ENCODE measurements at places on chromosomes 12 and 14.

DNA sequence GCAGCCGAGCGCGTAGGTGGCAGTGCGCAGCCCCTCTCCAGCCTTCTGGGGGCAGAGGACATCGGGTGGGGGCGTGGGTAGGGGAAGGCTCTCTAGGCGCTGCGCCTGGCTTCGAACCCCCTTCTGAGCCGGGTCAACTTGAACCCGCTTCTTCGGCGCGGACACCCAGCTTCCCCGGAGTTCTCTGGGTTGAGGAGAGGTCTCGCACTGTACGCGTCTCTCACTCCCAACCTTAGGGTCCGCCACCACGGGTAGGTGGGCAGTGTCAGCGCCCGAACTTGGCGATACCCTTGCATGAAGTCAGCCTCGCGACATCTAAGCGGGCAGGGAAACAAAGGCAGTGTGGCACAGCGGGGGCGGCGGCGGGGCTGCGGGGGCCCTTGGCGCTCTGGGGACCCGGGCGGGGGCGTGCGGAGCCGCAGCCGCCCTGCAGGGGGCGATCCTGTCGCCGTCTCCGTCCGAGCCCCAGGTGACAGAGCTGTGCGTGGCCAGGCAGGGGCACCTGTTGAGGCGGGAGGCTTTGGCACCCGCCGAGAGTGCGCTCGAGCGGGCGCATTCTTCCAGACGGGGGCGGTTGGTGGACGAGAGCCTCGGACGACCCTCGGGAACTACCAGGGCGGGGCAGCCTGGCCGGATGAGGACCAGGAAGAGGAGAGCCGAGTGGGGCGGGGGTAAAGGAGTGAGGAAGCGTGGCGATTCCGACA is 1.1 kb downstream of the GALNT16 start:
- H3K27me3 ChIP-seq: peaks cover 56% of the 10 kb centered on the region
- H3K27ac ChIP-seq: no peak overlapping the region
- H3K36me3 ChIP-seq: no peaks in the 10 kb centered on the region
- peak overlapping the region; percentile 43 for H3K4me3 ChIP-seq

DNA sequence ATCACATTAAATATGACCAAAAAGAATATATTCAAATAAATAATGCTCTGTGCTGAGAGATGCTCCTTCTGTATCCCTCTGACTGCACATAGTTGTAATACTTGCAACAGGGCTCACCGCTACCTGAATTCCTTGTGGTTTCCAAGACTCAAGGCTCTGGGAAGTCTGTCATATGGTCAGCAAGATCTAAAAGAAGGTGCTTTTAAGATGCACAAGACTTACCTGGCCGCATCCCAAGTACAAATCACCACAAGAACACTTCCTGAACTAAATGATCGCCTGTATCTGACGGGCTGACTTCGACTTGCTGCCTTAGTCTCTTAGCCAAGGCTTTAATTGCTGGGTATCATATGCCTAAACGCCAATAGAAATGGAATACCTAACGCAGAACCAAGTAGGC is 67.2 kb downstream of the HECTD4 start:
- no peak overlapping the region for H3K4me3 ChIP-seq
- H3K36me3 ChIP-seq: peaks cover 28% of the 10 kb centered on the region
- no peaks in the 10 kb centered on the region for H3K4me1 ChIP-seq
- DNase-seq: no peak

- peaks cover 35% of the 10 kb centered on the region for H3K36me3 ChIP-seq
- peak; percentile 63 for DNase-seq
- no peak overlapping the region for H3K27ac ChIP-seq
- no peaks in the 10 kb centered on the region for H3K27me3 ChIP-seq
- H3K4me3 ChIP-seq: no peak overlapping the region
Measured at GRCh38 chr14:35687335-35687939, 121.7 kb downstream of the RALGAPA1 start.

DNA sequence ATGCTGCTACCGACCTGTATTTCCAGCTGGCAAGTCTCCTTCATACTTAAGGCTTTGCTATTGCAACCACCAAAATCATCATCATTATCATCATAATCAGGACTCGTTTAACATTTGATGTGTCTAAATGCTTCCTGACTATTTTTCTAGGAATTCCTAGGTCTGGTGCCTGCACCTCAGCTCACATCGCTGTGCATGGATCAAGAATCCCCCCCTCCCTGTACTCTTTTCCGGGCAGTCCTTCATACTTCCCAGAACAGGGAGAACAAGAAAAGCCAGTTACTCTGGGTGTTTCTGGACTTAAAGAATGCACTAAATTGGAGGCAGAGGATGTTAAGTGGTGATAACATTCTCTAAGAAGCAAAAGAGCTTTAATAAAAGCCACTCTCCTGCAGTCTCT is 9.4 kb downstream of the ERP27 start:
- no peaks in the 10 kb centered on the region for H3K36me3 ChIP-seq
- H3K4me3 ChIP-seq: no peak overlapping the region
- DNase-seq: no peak

DNA sequence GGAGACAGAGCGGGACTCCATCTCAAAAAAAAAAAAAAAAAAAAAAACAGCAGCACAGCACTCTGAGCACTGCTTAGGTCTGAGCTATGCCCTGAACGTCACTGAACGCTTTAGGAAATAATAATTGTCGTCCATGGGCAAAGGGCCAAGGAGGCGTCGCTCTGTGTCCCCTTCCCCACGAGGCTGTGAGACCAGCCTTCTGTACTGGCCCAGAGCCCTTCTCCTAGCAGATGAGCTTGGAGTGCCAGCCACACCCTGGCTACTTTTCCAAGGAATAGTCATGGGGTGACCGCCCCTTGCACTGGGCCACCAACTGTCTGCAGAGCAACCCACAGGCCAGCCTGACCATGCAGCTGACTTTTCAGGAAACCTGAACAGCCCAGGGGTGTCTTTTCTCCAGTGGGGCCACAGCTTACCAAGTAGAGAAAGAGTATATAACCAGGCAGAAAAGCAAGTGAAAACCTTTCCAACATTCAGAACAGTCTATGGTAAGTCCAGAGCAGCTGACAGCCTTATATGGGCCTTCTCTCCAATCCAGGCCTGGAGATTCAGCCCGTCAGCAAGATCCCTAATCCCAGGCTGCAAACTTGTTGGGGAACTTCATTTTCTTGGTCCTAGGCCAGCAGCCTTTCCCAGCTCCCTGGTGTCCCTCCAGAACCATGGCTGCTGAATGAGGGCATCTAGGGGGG is 28.5 kb downstream of the CD9 start:
- H3K4me3 ChIP-seq: peak overlapping the region; percentile 12
- peak overlapping the region; percentile 98 for H3K27ac ChIP-seq
- H3K36me3 ChIP-seq: peaks cover 34% of the 10 kb centered on the region
- DNase-seq: peak; percentile 37
- H3K27me3 ChIP-seq: no peaks in the 10 kb centered on the region
- H3K4me1 ChIP-seq: peaks cover 53% of the 10 kb centered on the region

DNA sequence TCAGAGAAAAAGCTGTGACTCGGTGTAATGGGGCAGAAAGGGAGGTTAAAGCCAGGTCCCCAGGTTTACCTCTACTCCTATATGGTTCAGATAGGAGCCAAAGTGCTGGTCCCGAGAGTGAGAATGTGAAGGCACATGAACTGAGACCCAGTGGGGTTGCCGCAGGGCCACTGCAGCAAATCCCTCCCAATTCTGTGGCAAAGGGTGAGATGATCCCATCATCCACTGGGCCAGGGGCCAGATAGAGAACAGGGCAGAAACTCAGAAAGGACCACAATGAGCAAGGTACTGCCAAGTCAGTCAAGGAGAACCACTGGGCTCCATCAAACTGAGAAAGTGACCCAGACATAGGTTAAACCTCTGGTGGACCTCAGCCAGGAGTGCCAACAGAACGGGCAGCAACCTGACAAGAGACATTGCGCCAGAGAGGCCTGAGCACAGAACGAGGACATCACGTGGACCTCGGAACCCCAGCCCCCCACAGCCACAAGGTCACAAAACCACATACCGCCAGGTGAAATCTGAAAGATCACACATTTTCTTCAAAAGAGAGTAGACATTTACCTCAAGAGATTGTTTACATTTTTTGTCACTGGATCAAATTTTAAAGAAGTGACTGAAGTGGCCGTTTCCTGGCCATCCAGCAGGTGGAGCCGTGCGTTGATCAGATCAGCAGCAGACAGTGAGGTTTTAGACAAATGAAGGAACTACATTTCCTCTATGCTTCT is 20.5 kb upstream of the ITPR2 start:
- no peak overlapping the region for H3K4me3 ChIP-seq
- no peaks in the 10 kb centered on the region for H3K36me3 ChIP-seq

DNA sequence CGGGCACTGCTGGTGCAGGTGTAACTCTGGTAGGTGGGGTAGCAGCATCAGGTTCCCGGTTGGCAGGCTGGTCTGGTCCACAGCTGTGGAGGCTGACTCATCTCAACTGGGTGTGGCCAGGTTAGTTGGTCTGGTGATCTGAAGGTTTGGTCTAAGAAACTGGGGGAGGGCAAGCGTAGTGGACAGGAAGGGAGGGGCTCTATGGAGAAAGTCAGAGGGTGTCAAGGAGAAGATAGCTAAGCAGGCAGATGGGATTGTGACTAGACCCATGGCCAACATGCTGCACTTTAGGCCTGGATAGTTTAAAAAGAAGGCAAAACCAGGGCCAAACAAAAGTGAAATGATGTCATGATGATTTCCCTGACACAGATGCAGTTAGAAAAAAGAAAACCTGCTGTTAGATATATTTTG is 7.9 kb downstream of the TRIM9 start:
- peak; percentile 78 for DNase-seq
- H3K4me3 ChIP-seq: no peak overlapping the region
- H3K4me1 ChIP-seq: peaks cover 16% of the 10 kb centered on the region
- no peaks in the 10 kb centered on the region for H3K27me3 ChIP-seq

DNA sequence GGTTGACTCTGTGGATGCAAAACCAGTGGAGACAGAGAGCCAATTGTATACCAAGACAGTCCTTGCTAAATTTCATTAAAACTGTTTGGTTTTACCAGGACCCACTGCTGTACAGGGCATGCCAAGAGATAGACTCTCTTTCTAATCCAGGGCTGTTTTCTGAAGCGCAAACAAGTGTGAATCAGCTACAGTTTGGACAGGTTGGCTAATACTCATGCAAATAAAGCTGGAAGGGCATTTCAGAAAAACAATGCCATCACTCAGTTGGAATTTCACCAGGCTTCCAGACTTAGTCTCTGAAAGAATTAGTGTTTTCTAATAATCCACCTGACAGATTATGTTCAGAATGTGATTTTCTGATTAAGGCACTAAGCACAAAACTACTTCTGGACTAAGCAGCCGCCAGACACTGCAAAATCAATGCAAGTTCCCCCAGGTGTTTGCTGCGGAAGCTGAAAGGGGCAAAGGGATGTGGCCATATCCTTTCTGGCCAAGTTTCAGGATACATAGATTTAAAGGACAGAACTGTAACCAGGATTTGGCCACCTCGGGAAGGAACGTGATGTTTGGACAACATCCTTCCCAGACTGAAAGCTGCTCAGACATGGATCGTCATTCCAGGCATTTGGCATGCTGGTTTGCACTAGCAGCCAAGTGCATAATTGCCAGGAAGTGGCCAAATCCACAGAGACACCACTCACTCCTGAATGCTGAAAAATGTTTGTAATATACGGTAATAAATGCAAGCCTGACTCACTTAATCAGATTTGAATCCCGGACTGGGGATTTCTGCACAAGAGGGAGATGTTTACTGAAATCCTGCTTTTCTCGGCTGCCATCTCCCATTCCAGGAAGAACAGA is 32.0 kb upstream of the CDKN3 start:
- no peak overlapping the region for H3K4me3 ChIP-seq
- no peaks in the 10 kb centered on the region for H3K36me3 ChIP-seq
- H3K27me3 ChIP-seq: peaks cover 6% of the 10 kb centered on the region
- peak; percentile 75 for DNase-seq
- H3K4me1 ChIP-seq: no peaks in the 10 kb centered on the region

- H3K4me3 ChIP-seq: no peak overlapping the region
- no peak for DNase-seq
- peaks cover 6% of the 10 kb centered on the region for H3K4me1 ChIP-seq
- peaks cover 7% of the 10 kb centered on the region for H3K36me3 ChIP-seq
- H3K27me3 ChIP-seq: peaks cover 73% of the 10 kb centered on the region
Measured at GRCh38 chr12:2647186-2647585, 147.6 kb upstream of the FKBP4 start.

GRCh38 chr14:38302034-38302433 is 46.1 kb upstream of the CLEC14A start:
- H3K27ac ChIP-seq: no peak overlapping the region
- no peaks in the 10 kb centered on the region for H3K36me3 ChIP-seq
- H3K4me3 ChIP-seq: no peak overlapping the region
- no peak for DNase-seq
- H3K27me3 ChIP-seq: no peaks in the 10 kb centered on the region

DNA sequence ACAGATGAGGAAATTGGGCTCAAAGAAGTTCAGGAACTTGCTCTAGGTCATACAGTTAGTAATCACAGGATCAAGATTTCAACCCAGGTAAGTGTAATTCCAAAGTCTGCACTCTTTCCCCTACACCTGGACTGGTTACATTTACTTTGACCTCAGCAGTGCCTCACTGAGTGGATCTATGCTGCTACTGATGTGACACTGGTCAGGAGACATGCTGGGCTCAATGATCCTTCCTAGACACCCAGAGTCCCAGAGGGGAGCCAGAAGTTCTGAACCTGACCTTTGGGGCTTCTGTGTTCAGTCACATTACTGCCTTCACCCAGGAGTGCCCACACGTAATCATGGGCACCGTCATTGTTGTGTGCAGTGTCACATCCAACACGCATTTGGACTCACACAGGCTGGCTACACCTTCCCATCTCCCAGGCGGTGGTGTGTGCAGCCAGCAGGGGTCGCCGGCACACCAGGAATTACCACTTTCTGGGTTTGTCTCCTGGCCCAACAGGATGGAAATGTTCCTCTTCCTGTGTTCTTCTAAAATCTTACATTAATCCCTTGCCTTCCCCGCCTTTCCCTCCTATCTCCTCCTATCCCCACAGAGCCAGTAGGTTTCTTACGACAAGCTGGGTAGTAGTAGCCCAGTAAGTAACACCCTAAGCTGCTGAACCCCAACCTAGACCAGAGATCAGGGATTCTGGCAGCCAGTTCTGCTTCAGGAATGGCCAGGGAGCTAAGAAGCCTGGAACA is 25.6 kb downstream of the CALCOCO1 start:
- no peak overlapping the region for H3K4me3 ChIP-seq
- H3K4me1 ChIP-seq: peaks cover 5% of the 10 kb centered on the region
- no peak overlapping the region for H3K27ac ChIP-seq
- no peaks in the 10 kb centered on the region for H3K36me3 ChIP-seq

- no peak overlapping the region for H3K4me3 ChIP-seq
- H3K36me3 ChIP-seq: peaks cover 14% of the 10 kb centered on the region
- no peak for DNase-seq
Measured at GRCh38 chr14:71668186-71668912, 263.9 kb upstream of the RGS6 start.

All from MCF 10A (cell line).